ENCODE measurements at places on chromosomes 7 and 10.

GRCh38 chr7:110205899-110206298 is 885.0 kb upstream of the LRRN3 start:
- DNase-seq: peak; percentile 6

GRCh38 chr7:44498230-44498954 is 7.9 kb upstream of the NUDCD3 start:
- no peak for DNase-seq

GRCh38 chr7:116772423-116772863 is 89.9 kb upstream of the CAPZA2 start:
- no peak for DNase-seq

- DNase-seq: no peak
These were observed 92.8 kb downstream of the VWC2 start for GRCh38 chr7:49866076-49866735.

DNA sequence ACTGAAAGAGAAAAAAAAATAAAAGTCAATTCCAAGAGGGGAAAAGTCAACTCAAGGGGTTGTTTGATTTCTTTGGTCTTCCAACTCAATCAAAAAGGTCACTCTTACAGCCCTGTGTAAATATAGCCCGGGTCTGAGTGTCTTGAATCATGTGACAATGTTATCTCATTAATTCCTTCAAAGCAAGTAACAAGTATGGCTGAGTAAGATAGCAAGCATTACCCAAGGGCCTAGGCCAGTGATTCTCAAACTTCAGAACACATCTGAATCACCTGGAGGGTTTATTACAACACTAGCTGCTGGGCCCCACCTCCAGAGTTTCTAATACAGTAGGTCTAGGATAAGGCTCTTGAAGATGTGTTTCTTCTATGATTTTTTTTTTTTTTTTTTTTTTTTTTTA is 125.0 kb downstream of the PRLHR start:
- DNase-seq: no peak

DNA sequence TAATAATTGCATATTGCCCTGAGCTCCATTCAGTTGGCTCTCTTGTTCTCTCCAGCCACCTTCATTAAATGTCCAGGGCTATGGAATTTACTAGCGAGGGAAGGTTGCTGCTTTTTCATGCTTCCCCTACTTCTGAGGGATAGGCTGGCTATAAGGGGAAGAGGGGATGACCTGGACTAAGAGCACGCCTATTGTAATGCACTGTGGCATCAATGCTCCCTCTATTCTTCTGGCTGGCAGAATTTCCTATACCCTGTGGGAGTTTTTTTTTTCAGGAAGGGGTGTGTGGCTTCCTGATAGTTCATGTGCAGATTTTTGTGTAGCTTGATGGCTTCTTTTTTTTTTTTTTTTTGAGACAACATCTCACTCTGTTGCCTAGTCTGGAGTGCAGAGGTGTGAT is 155.8 kb downstream of the SND1 start:
- DNase-seq: no peak

GRCh38 chr10:15897287-15897686 is 37.0 kb upstream of the MINDY3 start:
- DNase-seq: peak; percentile 61

GRCh38 chr7:78226059-78226719 is 427.6 kb downstream of the PHTF2 start:
- no peak for DNase-seq

DNA sequence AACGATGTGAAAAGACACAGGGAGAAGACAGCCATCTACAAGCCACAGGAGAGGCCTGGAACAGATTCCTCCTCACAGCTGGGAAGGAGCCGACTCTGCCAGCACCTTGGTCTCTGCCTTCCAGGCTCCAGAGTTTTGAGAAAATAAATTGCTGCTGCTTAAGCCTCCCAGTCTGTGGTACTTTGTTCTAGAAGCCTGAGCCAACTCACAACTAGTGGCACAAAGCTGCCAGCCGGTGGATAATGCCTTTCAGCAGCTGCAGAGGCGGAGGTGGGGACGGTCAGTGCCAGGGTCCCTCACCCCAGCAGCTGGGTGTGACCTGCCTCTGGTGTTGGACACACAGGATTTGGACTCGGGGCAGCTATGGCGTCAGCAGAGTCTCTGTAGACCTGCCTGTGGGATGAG is 255.4 kb upstream of the PITRM1 start:
- DNase-seq: no peak

- no peak for DNase-seq
These were observed 57.4 kb downstream of the MINDY4 start for GRCh38 chr7:30828591-30828990.

DNA sequence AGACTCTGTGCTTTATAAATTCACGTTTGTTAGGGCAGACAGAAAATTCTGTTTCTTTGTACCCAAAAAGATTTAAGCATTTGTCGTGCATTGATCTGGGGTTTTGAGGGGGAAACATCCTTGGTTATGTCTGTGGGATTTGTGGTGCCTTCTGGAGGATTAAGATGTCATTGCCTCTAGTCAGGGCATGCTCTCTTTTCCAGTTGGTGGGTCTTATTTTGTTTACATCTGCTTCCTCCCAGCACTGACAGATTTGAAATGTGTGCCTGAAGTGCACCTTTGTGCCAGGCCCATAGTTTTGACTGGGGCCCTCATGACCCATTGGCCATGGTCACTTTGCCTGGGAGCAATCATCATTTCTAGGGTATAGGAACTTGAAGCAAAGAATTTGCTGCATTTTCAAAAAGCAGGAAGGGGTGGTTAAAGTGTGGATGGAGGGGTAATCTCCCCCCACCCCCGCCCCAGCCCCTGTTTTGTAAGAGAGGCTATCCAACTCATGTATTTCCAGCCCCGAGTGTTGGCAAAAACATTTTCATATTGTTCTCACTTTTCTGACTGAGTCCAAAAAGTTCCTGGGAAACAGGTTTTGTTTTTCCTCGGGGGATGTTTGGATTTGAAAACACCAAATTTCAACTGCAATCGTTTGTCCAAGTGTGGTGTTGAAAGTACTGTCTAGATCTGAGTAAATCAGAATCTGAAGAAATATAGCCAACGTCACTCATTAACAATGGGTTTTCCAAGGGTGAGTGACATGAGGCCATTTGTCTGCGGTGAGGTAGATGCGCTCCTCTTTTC is 388.2 kb upstream of the GALNT17 start:
- DNase-seq: no peak

GRCh38 chr7:17411922-17412321 is 113.5 kb downstream of the AHR start:
- DNase-seq: no peak

- no peak for DNase-seq
These were observed 54.2 kb upstream of the ZNF32 start for GRCh38 chr10:43702936-43703281.

DNA sequence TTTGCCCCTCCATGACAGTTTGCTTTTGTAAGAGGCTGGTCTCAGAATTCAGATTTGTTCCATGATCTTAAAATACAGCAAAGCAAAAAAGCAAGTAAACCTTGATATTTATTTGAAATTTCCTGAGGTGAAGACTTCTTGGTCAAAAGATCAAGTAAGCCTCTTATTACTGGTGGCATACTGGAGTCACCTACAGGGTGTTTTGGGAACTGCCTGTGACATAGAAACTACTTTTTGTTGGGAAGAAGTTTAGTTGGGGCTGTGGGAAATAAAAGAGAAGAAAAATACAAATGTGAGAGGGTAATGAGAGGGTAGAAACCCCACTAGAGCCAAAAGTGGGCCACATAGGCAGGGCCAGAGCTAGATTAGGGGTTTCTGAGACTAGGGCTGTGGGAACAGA is 217.9 kb downstream of the OTUD1 start:
- no peak for DNase-seq

GRCh38 chr7:64775289-64775688 is 18.9 kb upstream of the ZNF138 start:
- DNase-seq: no peak

DNA sequence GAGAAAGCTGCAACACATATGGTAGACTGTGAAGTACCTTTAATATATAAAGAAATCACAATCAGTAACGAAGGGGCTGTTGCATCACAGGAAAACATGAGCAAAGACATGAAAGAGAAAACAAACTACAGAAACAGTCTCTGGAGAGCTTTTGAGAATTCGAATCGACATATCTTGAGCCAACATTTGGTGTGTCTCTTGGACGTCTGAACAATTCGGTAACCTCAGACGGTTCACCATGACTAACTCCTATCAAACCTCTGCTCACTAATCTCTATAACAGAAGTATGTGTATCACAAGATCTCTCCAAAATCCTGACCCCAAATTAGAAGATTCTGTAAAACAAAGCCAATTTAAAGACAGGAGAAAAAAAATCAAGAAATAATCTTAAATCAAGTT is 262.0 kb upstream of the YAE1 start:
- DNase-seq: no peak

DNA sequence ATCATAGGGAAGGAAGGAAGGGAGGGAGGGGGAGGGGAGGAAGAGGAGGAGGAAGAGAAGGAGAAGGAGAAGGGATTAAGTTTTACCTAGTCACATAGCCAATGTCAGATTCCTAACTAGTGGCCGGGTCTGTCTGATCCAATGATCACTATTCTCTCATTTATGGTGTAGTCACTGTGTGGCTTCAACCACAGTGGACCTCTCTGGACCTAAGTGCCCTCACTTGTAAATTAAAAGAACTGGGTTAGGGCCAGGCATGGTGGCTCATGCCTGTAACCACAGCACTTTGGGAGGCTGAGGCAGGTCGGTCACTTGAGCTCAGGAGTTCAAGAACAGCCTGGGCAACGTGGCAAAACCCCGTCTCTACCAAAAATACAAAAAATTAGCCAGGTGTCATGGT is 6.6 kb upstream of the SERPINE1 start:
- no peak for DNase-seq

- no peak for DNase-seq
These were observed 2.6 kb upstream of the GAD2 start for GRCh38 chr10:26214004-26214403.

DNA sequence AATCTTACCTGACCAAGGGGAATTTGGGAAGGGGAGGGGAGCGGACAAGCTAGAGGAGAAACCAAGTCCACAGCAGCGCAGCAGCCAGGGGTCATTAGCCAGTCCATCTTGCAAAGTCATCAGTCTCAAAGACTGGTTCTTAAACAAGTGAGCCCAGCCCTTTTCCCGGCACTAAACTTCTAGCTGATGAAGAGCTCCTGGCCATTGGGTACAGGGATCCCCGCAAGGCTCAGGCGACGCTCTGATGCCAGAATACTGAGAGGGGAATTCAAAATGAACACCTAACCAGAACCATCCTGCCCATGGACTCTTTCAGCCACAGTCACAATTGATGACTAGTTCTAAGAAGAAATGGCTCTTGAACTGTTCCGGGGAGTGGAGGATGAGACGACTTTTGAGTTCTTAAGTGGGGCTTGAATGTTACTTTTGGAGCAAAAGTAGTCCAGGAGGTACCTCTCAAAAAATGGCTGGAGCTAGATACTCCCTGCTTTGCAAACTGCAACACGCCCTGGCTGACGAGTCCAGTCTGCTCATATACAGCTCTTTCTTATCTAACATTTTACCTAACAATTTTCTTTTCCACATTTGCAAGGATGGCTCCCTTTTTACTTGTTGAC is 2.5 kb upstream of the TWIST1 start:
- DNase-seq: no peak

DNA sequence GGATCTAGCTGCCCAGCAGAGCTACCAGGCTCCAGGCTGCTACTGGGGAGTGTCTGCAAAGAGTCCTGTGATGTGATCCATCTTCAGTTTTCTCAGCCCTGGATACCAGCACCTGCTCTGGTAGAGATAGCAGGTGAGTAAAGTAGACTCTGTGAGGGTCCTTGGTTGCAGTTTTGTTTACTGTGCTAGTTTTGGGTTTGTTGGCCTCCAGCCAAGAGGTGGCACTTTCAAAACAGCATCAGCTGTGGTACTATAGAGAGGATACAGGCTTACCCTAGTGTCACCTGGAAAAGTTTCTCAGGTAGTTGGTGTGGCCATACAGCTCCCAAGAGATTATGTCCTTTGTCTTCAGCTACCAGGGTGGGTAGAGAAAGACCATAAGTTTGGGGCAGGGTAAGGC is 56.3 kb downstream of the MTERF1 start:
- DNase-seq: no peak

DNA sequence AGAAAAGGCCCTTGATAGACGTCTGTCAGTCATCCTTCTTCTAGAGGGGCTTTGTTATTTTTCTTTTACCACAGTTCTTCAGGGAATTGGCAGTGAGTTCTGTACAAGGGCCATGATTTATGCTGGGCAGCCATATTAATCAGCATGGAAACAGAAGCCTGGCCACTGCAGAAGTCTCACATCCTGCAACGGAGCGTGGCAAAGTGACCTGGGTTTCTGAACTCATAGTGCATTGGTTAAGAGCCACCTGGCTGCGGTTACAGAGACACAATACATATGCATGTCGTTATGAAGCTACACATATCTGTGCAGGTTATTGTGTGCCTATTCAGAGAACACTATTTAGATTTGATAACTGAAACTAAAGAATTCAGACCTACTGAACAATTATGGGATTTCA is 419.4 kb upstream of the CELF2 start:
- DNase-seq: no peak

DNA sequence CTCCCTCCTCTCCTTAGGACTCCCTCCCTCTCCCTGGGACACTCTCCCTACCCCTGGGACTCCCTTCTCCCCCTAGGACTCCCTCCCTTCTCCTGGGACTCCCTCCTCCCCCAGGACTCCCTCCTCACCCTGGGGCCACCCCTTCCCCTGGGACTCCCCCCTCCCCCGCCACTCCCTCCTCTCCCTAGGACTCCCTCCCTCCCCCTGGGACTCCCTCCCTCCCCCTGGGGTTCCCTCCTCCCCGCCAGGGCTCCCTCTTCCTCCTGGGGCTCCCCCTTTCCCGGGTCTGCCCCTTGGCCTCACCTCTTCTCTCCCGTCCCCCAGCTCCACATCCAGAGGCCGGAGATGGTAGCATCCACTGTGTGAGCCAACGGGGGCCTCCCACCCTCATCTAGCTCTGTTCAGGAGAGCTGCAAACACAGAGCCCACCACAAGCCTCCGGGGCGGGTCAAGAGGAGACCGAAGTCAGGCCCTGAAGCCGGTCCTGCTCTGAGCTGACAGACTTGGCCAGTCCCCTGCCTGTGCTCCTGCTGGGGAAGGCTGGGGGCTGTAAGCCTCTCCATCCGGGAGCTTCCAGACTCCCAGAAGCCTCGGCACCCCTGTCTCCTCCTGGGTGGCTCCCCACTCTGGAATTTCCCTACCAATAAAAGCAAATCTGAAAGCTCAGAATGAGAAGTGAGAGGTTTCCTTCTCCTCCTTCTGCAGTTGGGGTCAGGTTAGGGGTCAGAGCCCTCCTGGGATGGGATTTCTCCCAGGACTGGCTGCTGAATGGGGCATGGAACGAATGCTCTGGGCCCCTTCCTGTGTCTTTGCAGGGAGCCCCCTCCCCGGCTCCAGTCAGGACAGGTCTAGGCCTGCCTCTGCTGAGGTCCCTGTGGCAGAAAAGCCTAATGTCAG is 1.4 kb upstream of the MUC17 start:
- DNase-seq: no peak
